ENCODE measurements at places on chromosomes 3 and 15.

DNA sequence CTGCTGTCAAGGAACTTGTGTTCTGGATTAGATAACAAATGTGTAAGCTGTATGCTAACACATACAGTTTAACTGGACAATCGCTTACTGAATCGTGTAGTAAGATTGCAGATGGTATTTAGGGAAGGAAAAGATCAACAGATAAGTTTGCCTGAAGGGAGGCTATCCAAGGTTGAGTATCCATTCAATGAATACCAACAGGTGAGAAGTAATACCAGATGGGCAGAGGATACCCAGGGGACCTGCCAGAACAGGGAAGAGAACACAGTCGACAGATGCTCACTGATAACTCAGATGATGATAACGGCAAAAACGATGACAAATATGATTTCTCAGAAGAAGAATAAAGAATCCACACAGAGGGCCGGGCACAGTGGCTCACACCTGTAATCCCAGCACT, 3.2 kb upstream of the UACA start:
- DNase-seq: no peak

DNA sequence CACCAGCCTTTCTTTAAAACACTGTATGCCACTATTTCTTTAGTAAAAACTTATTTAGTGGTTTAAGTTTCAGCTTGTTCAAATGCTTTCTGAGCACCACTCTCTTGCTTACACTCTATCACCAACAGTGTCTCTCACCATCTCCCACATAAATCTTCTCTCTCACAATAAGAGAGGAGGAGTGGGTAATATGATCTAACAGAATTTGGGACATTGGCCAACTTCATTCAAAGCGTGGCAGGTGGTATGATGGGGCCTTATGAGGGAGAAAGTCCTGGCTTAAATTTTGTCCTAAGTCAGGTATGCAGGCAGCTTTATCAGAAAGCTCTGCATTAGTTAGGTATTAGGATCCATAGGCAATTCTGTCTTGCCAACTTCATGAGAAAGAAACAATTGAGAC, 1132.5 kb downstream of the TUSC7 start:
- DNase-seq: no peak

DNA sequence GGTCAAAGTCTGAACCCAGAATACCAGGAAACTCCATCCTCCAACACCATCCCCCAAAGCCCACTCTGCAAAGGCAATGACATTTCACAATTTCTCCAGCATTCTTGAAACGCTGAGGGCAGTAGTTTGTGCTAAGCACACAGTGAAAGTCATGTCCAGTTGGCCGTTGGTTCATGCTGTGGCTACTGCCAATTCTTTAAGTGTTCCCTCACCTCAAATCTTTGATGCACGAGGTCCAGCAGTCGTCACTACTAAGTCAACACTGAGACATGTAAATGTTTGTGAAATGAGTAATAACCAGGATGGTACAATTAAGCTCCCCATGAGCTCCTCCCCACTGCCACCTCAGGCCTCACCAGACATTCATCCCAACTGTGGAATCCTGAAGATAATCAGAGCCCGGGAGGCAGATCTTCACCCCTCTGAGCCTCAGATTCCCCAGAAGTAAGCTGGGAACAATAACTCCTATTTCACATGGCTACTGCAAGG, 7.0 kb downstream of the SUCLG2 start:
- no peak for DNase-seq

DNA sequence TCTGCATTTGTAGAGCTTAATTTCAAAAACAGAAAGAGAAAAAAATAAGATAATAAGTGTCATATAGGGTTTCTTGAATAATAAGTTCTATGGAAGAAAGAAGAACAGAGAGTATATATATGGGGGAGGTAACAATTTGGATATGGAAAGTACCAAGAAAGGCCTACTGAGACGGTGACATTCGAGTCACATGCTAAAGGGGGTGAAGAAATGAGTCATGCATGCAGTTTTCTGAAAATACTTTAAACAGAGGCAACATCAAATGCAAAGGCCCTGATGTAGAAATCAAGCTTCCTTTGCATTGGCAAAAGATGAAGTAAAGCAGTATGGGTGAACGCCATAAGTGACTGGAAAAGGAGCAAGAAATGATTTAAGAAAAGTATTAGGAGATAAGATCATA, 371.6 kb upstream of the ZNF385D start:
- DNase-seq: no peak

GRCh38 chr3:33799202-33799551, 747 bp downstream of the PDCD6IP start:
- no peak for DNase-seq

DNA sequence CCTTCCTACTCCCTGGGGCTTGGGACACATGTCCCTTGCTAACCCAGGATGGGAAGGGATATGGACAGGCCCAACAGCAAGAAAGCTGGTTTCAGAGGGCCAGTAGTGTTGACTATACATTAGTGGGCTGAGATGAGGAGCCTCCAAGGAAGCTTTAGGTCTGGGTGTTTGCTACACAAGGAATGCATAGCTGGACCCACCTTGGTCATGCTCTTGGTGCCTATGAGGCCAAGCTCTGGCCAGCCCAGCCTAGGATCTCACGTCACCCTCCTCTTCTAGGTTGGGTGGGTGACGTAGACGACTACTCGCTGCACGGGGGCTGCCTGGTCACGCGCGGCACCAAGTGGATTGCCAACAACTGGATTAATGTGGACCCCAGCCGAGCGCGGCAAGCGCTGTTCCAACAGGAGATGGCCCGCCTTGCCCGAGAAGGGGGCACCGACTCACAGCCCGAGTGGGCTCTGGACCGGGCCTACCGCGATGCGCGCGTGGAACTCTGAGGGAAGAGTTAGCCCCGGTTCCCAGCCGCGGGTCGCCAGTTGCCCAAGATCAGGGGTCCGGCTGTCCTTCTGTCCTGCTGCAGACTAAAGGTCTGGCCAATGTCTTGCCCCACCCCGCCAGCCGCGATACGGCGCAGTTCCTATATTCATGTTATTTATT, 653 bp upstream of the WDR6 start:
- DNase-seq: peak; percentile 30

- no peak for DNase-seq
Measured at GRCh38 chr3:29370476-29371420, 89.9 kb downstream of the RBMS3 start.

DNA sequence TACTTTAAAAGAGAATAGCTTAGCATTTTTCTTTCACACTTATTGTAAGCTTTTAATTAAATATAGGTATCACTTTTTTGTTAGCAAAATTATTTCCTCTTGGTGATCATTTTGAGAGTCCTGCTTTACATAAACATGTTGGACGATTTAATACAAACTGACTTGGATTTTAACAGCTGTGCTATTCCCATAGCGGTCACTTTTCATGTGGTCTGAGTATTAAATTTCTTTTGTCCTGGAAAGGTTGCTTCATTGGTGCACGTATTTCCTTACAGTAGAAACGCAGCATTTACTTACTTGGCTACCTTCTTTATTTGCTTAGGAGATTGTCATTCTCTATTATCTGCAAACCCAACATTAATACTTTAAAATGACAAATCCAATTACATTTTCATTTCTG, 109.4 kb downstream of the ATG7 start:
- DNase-seq: no peak

DNA sequence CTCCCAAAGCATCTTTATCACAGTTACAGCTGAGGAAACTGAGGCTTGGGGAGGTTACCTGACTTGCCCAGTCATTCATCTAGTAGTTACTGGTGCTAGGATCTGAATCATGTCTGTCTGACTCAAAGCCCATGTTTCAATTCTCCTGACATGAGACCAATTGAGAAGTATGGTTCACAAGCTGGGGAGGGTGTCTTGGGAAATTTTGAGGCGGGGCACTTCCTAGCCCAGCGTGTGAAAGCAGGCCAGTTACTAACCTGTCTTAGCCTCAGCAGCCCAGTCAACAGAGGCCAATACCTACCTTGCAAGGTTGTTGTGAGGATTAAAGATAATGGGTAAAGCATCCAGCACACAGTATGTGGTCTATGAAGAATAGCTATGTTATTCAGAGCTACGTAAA, 37.0 kb downstream of the CLDN18 start:
- DNase-seq: no peak

DNA sequence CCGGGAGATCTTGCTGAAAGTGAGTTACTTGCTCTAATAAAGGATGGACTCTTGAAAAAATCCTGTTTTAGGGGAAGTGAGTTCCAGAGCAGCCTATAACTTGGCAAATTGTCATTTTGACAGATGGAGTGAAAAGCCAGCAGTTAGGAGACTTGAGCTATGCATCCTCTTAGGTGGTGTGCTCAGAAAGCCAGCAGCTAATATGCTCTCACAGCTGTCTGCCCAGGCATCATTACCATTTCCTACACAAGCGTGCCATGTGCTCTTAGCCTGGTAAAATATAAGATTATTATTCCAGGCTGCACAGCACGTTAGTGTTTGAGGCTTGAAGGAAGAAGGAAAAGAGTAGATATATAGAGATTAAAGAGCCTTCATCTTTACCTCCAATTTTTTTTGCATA, 151.0 kb downstream of the CHL1 start:
- no peak for DNase-seq

- no peak for DNase-seq
Measured at GRCh38 chr3:9957214-9957613, 5.0 kb upstream of the PRRT3 start.

- DNase-seq: no peak
Measured at GRCh38 chr3:23728601-23729117, 77.1 kb upstream of the UBE2E1 start.

DNA sequence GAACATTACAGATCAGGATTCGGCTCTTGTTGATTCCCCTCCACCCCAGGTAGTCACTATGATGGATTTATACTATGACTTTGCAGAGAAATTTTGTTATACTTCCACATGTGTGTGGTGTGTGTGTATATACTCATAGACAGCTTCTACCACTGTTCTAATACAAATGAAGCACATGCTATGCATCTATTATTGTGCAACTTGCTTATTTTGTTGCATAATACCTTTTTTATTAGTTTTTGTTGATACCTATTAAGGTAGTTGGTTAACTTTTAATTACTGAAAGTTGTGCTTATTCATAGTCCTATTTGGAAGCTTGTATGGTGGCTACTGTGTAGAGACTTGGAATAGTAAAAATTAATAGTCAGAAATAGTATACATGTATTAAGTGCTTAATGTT, 140.6 kb downstream of the CACNA2D3 start:
- no peak for DNase-seq

DNA sequence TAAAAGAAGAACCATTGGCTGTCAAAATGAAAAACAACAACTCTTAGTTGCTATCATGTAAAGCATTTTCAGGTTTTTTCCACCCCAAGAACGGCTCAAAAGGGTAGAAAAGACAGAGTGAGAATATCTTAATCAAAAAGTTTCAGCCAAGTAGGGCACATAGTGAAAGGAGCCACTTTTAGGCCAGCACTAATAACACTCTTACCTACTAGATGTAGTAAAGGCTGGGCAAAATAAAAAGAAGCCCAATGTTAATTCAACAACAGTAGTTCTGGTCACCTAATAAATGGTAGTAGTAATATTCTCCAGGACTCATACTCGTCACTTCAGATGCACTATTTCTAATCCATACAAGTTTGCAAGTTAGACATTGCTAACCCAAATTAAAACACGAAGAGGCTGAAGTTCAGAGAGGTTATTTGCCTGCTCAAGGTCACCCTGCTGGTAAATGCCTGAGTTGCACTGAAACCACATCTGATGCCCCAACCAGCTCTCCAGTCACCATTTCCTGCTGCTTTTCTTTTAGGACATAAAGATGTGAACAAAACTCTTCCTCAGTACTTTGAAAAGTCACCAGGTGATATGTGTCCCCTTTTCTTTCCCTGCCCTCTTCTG, 7.5 kb downstream of the GOLIM4 start:
- no peak for DNase-seq

- no peak for DNase-seq
Measured at GRCh38 chr3:86990012-86990733, 776 bp downstream of the VGLL3 start.

DNA sequence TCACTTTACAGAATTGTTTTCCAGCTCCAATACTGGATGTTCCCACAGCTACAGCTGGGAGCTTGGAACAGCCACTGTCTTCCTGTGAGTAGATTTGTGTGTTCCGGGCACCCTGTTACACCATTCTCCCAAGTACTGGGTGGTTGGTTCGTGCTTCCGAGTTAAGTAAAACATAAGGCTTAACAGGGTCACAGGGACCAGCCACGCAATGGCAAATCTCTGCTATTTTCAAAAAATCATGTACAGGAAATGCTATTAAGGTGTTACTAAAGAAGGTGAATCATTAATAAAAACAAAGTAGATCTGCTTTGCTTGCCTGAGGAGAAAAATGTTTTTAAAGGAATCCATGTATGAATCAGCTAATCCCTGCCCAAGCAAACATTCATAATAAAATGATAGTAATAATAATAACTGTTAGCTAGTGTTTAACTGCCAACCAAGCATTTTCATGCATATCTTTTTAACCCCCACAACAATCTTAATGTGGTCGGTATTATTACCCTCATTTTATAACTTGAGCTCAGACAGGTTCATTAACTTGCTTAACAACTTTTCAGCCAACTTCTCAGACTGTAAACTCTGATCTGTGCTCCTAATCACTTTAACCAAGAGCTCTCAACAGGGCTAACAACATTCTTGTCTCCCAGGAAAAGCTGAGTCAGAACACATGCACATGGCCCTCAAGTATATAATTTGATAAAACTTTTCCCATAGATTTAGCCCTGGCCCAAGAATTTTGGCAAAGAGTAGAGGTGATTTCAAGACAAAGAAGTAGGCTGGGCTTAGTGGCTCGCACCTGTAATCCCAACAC, 2.7 kb upstream of the C2CD4A start:
- no peak for DNase-seq

DNA sequence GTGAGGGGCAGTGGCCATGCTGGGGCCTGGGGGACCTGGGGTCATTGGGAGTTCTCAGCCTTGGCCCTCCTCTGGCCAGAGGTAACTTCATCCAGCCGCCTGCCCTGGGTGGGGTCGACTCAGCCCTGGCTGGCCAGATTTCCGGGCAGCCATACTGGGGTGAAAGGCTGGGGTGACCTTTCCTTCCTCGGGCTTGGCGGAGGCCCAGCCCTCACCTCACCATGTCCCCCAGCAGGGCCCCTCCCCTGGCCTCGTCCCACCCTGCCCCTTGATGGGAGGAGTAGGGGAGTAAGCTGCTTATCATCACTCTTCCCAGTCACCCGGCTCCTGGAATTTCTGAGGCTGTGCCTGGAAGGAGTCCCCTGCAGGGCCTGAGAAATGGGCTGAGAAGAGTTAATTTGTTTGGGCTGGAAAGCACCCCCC, 5.4 kb downstream of the SEMA3F start:
- no peak for DNase-seq

- DNase-seq: no peak
Measured at GRCh38 chr15:81115054-81115939, 18.8 kb upstream of the CFAP161 start.

GRCh38 chr15:57495041-57495440, 96.7 kb upstream of the MYZAP start:
- no peak for DNase-seq

GRCh38 chr3:12484198-12484982, at the start of gene TSEN2:
TSEN2 (plus strand) TSS chr3:12484480; CDS start chr3:12489801, 5,321 bp downstream.
- peak; percentile 98 for DNase-seq

- no peak for DNase-seq
Measured at GRCh38 chr3:163939926-163940325, 1138.4 kb downstream of the SI start.

GRCh38 chr3:14145670-14146380, 21.0 kb downstream of the TMEM43 start:
- no peak for DNase-seq

Data from activated naive CD4-positive, alpha-beta T cell treated with anti-CD3 and anti-CD28 coated beads, Interleukin-2, amount 50 U/mL, for 72 hours (primary cell).